Activated CD4-positive, alpha-beta T cell treated with anti-CD3 and anti-CD28 coated beads, Interleukin-2, Interleukin-4, amounts not matched to agents 100 ng/mL and 50 ng/mL, durations not matched to agents 16 hours and 8 hours (primary cell): ENCODE measurements at places on chromosomes 2 and 18.

GRCh38 chr2:231932985-231933915, 7.1 kb upstream of the NPPC start:
- no peak for DNase-seq

DNA sequence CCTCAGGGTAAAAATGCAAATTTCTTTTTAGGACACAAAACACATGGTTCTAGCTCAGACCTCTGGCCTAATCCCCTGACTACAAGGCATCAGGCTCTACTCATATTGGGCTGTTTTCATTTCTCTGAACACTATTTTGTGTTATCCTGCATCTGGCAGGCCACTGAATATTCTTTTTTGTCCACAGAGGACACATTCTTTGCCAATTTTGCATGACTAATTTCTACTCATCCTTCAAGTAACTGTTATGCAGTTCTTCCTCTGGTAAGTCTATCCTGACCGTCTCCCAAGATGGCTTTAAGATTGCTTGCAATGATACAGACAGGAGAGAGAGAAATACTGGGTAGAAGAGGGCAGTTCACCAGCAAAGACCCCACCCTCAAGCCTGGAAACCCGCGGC, 107.6 kb upstream of the RGPD4 start:
- no peak for DNase-seq

DNA sequence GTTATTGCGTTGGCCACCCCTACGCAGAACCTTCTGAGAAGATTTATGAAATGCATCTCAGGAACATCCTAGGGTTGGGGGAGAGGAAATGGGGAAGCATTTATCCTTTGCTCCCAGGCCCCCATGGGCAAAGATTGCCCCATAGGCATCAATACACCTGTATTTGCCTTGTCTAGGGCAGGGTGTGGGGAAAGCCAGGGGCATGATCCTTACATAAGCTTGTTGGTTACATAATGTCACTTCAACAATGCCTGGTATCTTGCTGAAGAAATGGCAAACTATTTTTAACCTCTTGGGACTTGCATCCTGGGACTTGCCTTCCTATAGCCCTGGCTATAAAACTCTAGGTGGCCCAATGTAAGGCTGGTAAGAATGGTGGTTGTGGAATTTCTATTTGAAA, 53.9 kb upstream of the SPRED2 start:
- DNase-seq: no peak

DNA sequence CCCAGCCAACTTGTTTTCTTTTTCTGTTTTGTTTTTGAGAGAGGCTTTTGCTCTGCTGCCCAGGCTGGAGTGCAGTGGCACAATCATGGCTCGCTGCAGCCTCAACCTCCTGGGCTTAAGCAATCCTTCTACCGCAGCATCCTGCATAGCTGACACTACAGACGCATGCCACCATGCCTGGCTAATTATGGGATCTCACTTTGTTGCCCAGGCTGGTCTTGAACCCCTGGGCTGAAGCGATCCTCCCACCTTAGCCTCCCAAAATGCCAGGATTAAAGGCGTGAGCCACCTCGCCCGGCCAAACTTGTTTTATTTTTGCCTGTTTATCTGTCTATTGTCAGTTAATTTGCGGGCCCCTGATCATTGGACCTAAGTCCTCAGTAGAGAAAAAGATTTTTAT, 61.6 kb upstream of the MSH6 start:
- no peak for DNase-seq

- DNase-seq: no peak
Measured at GRCh38 chr2:38099099-38100028, 23.4 kb upstream of the CYP1B1 start.

GRCh38 chr2:172574965-172575364, 19.1 kb downstream of the PDK1 start:
- DNase-seq: no peak

GRCh38 chr2:233140978-233141377, 80.8 kb downstream of the INPP5D start:
- no peak for DNase-seq

GRCh38 chr18:54119524-54120019, 104.9 kb downstream of the MBD2 start:
- DNase-seq: peak; percentile 72

DNA sequence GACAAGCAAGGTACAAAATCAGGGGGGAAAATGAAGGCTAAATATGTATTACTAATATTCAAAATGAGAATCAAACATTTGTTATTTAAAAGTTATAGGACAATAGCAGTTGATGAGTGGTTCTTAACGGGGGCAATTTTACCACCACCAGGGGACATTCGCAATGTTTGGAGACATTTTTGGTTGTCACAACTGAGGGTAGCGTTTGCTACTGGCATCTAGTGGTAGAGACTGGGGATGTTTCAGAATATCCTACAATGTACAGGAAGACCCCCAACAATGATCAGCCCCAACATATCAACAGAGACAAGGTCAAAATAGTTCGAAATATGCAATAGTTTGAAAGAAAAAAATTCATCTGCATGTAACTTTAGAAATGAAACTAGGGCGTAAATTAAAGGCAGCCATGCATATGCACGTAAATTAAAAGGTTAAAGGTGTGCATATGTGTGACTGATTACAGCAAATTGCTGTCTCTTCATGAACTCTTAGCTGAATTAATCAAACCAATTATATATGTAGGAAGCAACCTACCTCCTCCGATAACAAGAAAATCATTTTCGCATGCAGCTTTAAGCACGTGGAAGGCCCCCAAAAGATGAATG, 61.2 kb upstream of the CUL3 start:
- peak; percentile 9 for DNase-seq

DNA sequence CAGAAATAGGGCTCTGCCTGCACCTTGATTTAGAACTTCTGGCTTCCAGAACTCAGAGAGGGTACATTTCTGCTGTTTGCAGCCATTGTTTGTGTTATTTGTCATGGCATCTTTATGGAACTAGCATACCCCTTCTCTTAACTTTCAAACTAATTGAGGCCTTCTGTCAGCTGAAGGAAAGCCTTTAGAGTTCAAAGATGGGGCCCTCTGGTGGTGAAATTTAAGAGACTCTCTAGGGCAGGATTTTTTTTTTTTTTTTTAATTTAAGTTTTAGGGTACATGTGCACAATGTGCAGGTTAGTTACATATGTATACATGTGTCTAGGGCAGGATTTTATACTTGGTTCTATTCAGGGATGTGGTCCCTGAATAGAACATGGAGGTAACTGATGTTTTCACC, 260.6 kb upstream of the LINC00305 start:
- peak; percentile 9 for DNase-seq

- peak; percentile 55 for DNase-seq
Measured at GRCh38 chr2:38697116-38697840, 31.4 kb downstream of the GALM start.

DNA sequence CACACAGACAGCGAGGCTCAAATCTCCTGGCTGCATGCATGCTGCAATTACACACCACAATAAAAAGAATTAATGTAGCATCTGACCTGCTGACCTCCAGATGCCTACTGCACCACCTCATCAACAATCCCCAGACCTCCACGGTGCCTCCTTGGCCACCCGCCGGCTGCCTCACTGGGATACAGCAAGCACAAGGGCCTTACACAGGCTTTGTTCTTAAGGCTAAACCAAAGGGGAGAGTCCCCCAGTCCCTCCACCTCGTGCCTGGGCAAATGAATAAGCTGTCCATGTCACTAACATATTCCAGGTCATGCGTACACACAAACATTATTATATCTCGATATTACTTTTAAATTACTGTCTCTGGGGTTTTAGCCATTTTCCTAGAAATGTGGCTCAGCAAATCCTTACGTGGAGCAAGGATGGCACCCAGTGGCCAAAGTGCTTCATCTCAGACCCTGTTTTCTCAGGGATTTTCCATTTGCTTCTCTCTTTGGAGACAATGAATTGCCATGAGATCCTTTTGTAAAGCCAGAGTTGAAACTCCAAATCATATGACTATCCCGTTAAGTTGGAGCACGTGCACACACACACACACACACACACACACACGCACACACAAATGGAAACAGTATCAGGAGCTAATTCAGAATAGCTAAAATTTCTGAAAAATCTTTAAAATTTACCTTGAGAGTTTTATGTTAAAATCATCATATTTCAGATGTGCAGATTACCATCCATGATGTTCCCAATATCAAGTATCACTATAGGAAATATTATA, 313.8 kb downstream of the PDE11A start:
- DNase-seq: no peak

- no peak for DNase-seq
Measured at GRCh38 chr2:74740395-74740740, 86.3 kb downstream of the SEMA4F start.

DNA sequence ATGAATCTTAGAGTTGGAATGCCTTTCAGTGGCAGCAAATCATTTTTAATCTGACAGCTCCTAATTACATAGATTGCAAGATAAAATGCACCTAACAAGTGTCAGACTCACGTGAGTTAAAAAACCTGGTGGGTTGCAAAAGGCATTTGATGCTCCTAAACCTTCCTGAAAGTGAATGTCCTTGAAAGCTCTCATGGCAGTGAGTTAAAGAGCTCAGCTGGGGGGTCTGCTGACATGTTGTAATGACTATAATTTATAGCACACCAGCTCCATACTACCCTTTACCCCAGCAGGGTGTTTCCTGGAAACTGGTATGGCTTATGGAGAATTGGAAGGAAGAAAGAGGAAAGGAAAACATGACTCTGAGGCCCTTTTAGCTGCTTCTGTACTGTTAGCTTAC, 91.9 kb upstream of the CAVIN2 start:
- no peak for DNase-seq

DNA sequence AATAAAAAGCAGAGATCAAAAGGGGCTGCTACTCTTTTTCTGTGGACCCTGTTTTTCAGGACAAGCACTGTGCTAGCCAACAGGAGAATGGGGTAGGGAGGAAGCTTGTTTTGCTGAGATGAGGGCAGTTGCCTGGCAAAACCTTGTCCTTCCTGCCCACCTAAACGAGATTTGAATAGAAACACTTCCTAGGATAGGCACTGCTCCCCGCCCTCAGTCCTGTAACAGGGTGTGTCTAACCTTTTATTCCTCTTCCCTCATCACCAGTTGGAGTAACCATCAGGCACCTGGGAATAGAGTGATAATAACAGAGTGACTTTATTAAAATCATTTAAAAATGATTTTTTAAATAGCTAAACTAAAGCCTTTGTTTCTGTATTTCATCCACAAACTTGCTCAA, 368.8 kb downstream of the LNPK start:
- no peak for DNase-seq

DNA sequence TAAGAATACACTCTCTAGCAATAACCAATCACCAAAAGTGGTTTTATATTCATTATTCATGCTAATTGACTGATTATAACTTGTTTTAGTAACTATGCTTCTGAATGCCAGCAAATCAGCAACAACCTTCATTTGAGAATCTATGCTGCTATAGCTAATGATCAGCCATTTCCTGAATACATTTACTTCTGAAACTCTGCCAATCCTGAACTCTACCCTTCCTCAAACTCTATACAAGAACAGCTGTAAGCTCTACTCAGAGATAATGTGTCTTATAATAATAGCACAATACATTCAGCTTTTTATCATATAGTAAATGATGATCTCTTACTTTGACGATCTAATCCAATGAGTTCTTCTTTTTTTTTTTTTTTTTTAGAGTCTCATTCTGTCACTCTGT, 85.7 kb upstream of the EPAS1 start:
- no peak for DNase-seq

- DNase-seq: no peak
Measured at GRCh38 chr2:43361286-43361685, 134.9 kb upstream of the ZFP36L2 start.

- DNase-seq: peak; percentile 62
Measured at GRCh38 chr2:85390941-85391669, 19.1 kb downstream of the CAPG start.

DNA sequence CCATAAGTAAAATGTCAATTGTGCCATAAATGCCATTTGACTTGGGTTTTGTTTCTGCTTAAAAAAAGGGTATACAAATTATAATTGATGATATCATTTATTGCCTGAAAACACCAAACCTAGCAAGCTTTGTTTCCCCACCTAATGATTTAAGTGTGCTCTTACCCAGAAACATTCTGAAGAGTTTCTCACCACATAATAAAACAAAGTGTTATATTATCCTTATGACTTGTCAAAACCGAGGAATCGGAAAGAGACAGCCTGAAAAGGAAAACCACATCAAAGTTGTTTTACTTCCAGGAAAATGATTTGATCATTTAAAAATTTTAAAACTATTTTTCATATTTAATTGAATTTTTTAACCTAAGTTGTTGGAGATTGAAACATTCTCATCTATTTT, 170.5 kb upstream of the SLC39A10 start:
- DNase-seq: peak; percentile 68

GRCh38 chr18:58135701-58136331, 91.8 kb downstream of the NEDD4L start:
- peak; percentile 71 for DNase-seq

- no peak for DNase-seq
Measured at GRCh38 chr2:139241286-139241685, 461.1 kb upstream of the NXPH2 start.

GRCh38 chr18:8426401-8426800, 182.8 kb upstream of the RAB12 start:
- peak; percentile 13 for DNase-seq

DNA sequence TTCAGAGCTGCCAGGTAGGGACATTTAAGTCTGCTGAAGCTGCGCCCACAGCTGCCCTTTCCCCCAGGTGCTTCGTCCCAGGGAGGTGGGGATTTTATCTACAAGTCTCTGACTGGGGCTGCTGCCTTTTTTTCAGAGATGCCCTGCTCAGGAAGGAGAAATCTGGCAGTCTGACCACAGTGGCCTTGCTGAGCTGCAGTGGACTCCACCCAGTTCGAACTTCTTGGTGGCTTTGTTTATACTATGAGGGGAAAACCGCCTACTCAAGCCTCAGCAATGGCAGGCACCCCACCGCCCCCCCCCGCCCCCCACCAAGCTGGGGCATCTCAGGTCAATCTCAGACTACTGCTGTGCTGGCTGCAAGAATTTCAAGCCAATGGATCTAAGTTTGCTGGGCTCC, 458.1 kb upstream of the RAB12 start:
- DNase-seq: no peak

- no peak for DNase-seq
Measured at GRCh38 chr2:127614246-127614645, 31.7 kb upstream of the GPR17 start.

DNA sequence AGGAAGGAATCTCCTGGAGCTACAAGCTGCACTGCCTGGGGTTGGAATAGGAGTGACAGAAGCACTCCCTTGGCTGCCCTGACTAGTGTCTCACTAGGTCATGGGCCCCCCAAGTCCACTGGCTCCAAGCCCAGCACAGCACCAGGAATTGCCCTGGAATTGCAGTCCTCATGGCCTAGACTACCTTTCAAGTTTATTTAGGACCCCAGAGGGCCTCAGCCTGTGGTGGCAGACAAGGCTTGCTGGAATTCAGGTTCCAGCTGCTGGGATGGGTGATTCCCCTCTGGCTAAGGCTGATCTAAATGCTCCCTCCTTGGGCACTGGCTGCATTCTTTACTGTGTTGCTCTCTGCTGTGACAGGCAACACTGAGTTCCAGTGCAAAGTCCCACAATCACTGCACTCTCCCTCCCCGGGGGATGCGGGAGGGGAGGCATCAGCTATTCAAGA, 14.0 kb downstream of the STRADB start:
- no peak for DNase-seq

DNA sequence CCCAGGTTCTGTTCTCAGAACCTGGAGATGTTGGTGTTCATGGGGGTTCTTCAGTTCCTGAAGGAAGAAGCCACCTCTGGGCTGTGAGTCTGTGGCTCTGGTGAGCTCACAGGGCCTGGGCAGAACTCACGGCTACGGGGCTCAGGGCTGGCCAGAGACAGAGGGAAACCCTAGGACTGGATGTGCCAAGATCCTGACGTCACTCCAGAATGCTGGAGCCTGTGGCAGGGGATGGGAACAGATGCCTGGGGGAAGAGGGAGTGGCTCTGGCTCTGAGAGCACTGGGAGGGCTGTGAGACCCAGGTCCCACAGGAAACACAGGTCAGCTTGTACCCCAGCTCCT, at the start of gene OTOF:
Gene OTOF (minus strand): TSS at position 214 of the 343 bp plus-strand sequence.
- no peak for DNase-seq
